ENCODE measurements at places on chromosomes 1 and 21. TPM values are rescaled to one million over a fixed set of nuclear protein-coding genes. Genes with fewer than 3 reads are reported as not detected.

Gene SMYD3
- 16.3 TPM for polyA plus RNA-seq

Gene MAGOH
- 18.5 TPM for polyA plus RNA-seq

Gene PYHIN1
- not detected for polyA plus RNA-seq

Gene TEDDM1
- not detected for polyA plus RNA-seq

Gene NOS1AP
- polyA plus RNA-seq = 2.4 TPM

Gene CYP4B1
- polyA plus RNA-seq = 0.08 TPM

Gene LMO4
- polyA plus RNA-seq = 98.7 TPM

Gene ARL8A
- polyA plus RNA-seq = 41.7 TPM

Gene ATP1A4
- 0.48 TPM for polyA plus RNA-seq

Gene KCNK2
- 0.59 TPM for polyA plus RNA-seq

Gene ST6GALNAC3
- polyA plus RNA-seq = 4.9 TPM

Gene EXO1
- polyA plus RNA-seq = 9.2 TPM

Measured in H1 (cell line).